Frontal cortex (tissue), 4 donors: ENCODE measurements at places on chromosomes 3 and 15. TPM values are rescaled to one million over a fixed set of nuclear protein-coding genes. Genes with fewer than 3 reads are reported as not detected.

The NPAP1 gene
- total RNA-seq, result 0.41 TPM

The DNAH1 gene
- total RNA-seq, result 1.2 TPM

DNA sequence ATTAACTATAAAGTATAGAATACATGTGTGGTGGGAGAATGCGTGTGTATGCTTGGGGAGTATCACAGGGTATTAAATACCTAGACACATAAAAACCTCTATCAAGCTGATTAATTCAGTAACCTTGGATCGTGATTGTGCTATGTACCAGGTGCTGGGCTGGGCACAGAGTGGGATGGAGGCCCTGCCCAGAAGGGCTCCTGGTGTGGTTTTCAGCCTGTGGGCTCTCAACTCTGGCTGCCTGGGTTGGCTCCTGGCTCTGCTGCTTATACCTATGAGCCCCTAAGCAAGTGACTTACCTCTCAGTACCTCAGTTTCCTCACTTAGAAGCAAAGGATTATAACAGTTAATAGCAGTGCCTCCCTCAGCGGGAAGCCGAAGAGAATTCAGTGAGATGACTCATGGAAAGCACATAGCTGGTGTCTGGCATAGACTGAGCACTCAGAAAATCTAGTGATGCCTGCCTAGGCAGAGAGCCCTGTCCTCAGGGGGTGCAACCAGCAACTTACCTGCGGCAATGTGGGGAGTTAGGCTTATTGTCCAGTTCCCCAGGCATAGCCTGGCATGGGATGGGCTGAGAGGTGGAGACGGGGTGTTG, 90.6 kb upstream of the MYZAP start:
- DNase-seq, result no peak

- DNase-seq, result no peak
These were observed 21.4 kb downstream of the PLA1A start for GRCh38 chr3:119619094-119619493.

DNA sequence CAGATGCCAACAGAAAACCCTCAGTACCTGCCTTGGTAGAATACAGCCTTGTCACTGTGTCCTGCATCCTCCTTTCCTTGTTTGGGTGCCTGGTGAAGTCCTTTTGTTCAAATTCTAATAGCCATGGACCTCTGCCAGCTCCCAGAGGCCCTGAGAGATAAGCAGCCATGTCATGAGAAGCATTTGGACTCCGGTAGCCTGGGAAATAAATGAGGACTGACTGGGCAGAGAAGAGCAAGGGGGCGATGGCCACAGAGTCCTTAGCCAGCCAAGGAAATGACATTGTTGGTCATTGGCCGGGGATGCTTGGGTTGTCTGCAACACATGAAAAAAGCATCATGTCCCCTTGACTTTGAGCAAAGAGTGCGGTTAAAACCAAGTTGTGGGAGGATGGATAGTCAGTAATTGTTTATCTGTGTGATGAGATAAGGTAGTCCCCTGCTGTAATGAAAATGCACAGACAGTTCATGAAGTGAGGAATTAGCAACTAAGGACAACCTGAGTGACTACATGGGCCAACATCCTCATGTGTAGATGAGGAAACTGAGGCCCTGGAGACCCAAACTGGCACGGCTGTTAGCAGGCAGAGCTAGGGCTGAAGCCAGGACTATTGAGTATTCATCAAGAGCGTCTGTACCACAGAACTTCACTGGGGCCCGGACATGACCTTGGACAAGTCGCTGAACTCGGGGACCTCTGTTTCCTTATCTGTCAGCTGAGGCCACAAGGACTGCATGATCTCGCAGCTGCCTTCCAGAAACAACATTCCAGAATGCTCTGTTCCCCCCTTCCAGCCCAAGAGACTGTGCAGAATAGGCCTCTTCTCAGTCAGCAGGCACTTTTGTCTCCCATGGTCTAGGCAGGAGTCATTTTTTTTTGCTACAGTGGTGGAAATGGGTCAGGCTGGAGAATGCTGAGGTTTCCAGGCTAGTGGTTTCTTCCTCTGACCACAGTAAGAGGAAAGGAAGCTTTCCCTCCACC, 90.5 kb upstream of the CTDSPL start:
- DNase-seq, result no peak

- no peak for DNase-seq
These were observed 51.4 kb downstream of the HES1 start for GRCh38 chr3:194187233-194187944.

DNA sequence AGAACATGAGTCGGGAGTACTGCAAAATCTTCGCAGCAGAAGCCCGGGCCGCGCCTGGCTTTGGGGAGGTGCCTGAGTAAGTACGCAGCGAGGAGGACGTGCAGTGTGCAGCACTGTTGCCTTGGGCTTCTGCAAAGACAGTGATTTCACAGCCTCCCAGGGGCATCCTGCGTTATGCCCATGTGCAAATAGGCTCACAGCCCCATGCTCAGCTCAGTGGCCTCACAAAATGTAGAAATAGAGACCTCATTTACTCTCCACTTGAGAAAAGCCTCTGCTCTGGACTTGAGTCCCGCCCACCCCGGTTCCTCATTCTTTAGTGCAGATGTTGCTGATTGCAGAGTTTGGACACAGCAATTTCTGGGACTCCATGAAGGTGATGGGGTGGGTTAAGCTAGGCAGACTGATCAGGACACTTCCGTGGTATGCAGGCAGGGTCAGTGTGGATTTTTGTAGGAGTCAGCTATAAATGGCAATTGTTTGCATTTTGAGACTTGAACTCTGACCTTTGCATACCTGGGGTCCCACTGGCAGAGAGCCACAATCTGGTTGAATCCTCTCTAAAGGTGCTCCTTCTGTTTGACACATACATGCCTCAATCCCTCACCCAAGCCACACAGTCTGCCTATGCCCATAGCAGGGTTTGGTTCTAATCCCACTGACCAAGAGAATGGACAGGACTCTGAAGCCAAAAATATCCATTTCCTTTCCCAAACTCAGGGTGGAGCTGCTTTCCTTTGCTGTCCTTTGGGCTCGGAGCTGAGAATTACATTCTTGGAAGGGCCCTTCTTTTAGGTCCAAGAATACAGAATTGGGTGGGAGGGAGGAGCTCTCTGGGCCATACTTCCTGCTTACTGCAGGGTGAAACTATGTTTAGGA, 20.7 kb upstream of the SLC28A1 start:
- DNase-seq, result peak; percentile 32

DNA sequence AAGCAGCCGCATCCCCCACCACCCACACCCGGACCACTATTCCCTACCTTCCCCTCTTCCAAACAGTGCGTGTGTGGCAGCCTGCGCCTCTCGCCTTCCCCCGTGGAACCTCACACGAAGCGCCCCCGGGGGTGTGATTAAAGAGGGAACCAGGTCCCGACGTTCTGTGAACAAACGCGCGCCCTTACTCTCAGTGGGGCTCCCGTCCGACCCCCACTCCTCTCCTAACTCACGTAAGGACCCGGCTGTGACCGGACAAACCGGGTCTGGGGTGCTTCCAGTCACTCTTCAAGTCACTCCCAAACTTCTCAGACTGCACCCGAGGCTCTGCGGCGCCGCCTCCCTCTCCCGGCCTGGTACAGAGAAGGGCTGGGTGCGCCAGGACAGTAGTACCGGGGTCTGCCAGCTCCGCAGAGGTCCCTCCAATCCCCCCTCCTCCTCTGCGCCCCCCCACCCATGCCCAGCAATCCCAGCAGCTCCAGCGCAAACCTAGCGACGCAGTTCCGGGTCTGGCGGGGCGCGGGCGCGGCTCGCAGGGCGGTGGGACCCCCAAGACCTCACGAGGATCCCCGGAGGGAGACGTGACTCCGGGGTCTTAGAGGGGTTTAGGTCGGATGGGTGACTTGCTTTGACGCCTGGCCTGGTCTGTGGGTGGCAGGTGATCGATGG, 574 bp downstream of the DUOXA1 start:
- DNase-seq, result no peak

DNA sequence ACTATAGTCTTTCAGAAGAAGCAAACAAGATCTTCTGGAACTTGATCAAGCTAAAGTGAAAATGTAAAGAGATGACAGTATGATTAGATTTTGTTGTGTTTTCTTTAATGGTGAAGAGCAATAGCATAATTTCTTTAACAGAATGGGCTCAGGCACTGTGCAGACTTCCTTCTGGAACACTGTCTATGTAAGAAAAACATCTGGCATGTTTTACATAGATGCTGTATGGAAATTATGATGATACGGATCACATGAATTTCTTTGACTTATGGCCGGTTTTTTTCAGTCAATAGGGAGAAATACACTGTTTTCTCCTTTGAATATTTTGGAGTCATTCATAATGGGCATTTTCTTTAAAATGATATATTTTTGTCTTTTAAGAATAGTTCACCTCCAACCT, 42.6 kb downstream of the PHLDB2 start:
- no peak for DNase-seq

DNA sequence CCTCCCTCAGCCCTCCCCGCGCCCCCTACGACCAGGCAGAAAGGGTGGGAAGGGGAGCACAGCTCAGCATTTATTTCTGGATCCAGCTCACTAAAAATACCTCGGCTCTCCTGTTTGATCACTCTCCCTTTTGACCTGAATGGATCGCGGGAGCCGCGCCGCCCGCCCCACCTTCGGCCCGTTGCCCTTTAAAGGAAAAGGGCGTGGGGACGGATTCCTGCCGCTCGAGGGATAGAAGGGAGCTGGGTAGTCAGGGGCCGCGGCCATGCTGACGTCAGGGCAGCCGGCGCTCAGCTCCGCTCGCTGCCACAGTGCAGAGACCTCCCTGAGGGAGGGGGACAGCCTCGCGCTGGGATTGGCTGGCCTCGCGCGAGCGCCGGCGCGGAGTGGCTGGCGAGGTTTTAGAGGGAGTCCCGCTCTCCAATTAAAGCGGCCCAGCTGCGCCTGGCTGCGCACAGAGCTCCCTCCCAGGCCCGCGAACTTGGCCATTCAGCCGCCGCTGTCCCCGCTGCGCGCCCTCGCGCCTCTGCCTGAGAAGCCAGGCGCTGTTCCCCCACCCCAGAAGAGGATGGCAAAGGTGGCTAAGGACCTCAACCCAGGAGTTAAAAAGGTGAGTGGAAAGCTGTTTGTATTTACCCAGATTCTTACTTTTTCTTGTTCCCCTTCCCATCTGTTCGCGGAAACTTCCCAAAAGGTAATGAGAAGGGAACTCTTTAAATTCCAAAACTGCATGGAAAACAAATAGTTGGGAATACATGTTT, at the start of gene LMCD1:
TSS of gene LMCD1 (plus strand) at position 453 of the 761 bp plus-strand sequence. CDS start at position 569, 116 bp downstream.
- DNase-seq, result peak; percentile 91
